ENCODE measurements at places on chromosomes 4 and X.

DNA sequence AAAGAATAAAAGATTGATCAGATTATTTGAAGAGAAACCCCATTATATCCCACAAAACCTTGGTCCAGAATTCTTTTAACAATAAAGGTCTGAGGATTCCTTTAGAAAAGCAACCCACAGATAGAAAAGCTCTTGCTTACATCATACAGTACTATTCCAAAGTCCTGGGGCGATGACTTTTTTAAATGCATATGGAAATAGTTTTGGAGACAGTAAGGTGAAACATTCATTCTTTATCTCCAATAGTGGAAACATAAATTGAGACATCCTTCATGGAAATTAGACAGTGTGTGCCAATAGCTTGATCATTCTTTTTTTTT, 85.7 kb upstream of the UCP1 start:
- no peak for DNase-seq

DNA sequence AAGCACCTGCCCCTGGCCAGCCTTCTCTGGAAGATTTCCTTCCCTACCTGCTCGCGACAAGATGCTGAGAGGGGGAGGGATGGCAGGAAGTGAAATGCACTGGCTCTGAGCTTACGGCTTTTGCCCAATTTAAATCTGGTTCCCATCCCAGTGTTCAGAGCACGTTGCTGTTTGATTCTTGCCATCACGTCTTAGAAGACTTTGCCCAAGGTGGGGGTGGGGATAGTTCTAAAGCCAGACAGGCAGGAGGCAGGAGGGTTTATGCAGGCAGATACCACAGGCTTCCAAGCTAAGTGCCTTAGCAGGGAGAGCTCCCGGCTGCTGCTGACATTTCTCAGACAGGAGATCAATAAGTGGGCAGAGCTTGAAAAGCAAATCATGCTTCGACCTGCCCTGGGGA, 393.9 kb downstream of the MID1IP1 start:
- peak; percentile 25 for DNase-seq

DNA sequence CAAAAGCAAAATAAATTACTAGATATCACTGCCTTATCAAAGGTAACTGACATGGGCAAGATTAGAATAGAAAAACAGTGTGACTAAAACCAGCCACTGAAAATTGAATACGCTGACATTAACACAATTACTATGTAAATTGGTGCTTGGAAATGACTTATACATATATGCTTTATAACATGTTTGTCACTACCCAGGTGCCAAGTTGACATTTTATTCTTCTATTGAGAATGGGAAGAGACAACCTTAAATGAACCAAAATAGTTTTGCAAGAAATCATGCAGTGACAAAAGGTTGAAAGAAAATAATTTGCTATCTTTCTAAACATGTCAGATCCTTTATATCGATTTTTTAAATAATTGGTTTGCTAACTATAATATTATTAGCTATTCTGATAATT, 510.1 kb downstream of the GALNTL6 start:
- DNase-seq: no peak

DNA sequence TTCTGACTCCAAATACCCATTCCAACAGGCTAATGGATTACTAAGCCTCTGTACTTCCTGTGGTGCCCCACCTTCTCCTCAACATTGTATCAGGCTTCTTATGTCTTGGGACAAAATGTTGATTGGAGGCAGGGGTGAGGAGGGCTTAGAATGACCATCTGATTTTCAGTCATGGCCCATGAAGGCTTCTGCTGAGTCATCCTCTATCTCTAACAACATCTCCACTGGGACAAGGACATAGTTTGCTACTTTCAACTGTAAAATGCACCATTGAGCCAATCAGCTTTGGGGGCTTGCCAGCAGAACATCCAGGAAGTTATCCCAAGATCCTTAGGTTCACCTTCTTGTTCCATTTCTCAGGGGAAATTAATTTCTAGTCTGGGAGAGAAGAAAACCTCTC, 29.5 kb downstream of the MAGEB17 start:
- no peak for DNase-seq

DNA sequence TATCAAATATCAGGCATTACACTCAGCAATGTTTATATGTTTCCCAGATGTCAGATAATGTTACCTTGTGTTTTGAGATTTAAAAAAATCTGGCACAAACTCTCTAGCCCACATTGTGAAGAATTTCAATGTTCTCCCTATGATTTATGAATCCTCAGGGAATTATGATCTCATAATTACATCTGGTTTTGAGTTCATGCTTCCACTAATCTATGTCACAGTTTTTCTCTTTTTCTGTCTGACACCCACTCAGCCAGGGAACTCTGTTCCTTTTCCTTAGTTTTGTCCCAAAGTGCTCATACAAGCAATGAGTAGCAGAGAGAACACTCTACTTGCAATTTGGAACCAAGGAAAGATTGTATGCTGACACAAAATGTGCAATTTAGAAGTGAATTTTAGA, 212.1 kb upstream of the POF1B start:
- DNase-seq: no peak

DNA sequence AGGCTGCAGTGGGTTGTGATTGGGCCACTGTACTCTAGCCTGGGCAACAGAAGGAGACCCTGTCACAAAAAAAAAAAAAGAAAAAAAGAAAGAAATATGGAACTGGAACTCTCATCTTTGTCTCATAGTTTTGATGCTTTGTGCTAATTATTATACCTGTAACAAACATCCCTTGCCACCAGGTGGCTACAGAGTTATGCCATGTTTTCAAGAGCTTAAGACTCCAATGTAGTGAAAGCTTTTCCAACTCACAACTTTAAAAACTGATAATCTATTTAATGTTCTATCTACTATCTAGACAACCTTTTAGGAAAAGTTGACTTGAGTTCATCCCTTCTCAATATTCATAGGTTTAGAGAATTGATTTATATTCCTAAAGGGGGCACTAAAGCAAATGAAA, 42.4 kb downstream of the HTR2C start:
- DNase-seq: no peak

DNA sequence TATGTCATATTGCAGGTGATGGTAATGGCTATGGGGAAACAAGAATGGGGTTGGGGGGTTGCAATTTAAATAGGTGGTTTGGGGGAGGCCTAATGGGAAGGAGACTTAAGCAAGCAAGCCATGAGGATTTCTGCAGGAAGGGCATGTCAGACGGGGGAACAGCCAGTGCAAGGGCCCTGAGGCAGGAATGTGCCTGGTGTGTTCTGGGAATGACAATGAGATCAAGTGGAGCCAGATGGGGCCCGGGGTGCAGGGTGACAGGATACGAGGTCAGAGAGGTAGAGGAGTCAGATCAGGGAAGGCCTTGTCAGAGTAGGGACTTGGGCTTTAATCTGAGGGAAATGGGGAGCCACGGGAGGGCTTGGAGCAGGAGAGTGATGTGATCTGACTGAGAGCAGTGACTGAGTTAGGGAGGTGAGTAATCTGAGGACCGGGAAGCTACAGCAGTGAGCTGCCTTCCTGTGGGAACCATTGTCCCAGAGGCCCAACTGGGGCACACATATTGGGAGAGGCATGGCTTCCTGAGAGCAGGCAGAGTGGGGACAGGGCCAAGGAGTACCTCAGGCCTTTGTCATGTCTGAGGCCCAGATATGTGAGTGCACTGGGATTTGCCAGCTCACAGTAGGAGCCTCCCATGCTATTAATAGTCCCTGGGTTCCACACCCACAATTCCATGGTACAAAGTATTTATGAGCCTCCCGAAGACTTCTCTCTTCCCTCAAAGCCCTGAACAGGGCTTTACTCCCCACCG, 139.8 kb downstream of the BCOR start:
- DNase-seq: no peak

GRCh38 chrX:54413753-54414152, 26.5 kb upstream of the TSR2 start:
- DNase-seq: no peak

- DNase-seq: no peak
Measured at GRCh38 chr4:121321466-121321865, 59.4 kb downstream of the QRFPR start.

DNA sequence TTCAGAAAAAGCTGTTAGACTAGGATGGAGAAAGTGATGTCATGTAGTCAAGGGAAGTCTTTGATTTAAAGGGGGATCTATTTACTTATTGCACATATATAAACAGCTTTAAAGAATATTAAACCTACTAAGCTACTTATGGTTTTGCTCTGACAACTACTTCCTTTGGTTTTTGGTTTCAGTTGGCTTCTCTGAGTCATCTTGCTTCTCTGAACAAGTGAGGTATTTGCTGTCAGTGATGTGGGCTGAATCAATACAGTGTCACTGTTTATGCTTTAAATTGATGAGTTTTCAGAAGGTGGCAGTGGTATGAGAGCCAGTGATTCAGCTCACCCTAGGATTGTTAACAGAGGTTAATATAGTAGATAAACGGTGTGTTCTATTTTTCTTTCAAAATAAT, 75.1 kb downstream of the CEP44 start:
- no peak for DNase-seq

- no peak for DNase-seq
Measured at GRCh38 chr4:123673971-123674370, 277.4 kb downstream of the SPRY1 start.

- DNase-seq: peak; percentile 78
Measured at GRCh38 chr4:170026253-170027021, at the start of gene MFAP3L. Gene MFAP3L (minus strand): TSS chr4:170026395. CDS start chr4:170005877, 20,518 bp downstream.

DNA sequence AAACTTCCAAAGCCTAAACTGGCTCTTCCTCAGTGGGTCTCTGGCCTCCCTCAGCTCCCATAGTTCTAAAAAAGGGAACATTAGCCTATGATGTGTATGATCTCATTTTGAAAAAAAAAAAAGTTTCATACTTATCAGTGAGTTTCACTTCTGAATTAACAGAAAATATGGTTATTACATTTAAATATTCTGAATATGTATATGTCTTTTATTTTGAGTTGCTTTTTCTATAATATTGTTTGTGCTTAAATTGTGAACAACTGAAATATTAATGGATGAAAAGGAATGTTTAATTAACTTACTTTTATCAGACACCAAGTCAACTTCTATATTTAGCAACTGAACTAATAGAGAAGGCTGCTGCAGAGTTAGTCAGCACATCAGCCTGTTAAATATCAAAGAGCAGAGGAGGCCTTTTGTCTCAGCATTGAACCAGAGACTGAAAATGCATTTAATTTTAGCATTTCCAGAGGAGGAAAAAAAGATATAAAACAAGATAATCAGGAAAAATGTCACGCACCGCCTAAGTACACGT, 20.4 kb upstream of the FHL1 start:
- no peak for DNase-seq

GRCh38 chr4:37477126-37477525, 209.1 kb downstream of the RELL1 start:
- no peak for DNase-seq

DNA sequence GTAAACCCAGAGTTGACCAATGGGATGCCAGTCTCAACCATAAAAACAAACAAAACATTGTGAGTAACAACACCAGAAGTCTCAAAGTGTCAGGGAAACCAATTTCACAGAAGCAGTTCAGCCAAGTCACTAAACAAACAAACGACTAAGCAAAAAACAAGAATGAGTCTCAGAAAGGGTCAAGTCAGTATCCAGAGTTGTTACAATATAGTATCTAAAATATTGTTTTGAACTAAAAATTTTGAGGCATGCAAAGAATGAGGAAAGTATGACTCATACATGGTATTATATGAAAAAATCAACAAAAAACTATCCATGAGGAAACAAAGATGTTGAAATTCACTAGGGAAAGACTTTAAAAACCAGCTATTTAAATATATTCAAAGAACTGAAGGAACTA, 70.6 kb downstream of the AR start:
- DNase-seq: no peak

GRCh38 chrX:119303137-119303536, 67.1 kb downstream of the PGRMC1 start:
- DNase-seq: no peak

- DNase-seq: no peak
Measured at GRCh38 chr4:148330724-148331123, 111.5 kb downstream of the NR3C2 start.

DNA sequence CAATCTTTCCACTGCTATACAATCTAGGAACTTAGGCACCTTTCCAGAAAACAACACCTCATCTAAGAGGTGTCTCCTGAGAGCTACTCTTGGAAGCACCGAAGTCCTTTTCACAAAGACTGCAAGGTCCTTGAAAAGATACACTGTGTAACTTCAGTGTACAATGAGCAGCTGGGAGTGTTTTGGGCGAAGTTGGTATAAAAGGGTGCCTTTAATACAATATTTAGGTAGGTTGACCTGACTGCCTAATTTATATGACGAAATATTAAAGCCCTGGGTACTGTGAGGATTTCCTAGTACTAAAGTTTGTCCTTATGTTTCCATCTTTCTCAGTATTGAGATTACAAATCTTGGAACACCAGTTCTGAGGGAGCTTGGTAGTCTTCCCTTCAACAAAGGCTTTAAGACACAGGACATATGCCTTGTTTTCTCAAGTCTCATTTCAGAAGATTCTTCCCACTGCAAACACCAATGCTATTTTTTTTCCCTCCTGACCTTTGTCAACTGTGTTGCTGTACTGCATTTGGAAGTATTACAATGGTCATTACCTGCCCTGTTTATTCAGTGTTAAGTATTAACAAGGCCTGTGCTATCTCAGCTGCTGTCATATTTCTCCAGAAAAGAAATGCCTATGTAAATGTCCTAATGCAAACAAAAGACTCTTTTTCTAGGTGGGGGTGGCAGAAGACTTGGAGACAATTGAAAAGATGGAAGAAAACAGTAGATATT, 134.2 kb downstream of the MAML3 start:
- DNase-seq: peak; percentile 41

DNA sequence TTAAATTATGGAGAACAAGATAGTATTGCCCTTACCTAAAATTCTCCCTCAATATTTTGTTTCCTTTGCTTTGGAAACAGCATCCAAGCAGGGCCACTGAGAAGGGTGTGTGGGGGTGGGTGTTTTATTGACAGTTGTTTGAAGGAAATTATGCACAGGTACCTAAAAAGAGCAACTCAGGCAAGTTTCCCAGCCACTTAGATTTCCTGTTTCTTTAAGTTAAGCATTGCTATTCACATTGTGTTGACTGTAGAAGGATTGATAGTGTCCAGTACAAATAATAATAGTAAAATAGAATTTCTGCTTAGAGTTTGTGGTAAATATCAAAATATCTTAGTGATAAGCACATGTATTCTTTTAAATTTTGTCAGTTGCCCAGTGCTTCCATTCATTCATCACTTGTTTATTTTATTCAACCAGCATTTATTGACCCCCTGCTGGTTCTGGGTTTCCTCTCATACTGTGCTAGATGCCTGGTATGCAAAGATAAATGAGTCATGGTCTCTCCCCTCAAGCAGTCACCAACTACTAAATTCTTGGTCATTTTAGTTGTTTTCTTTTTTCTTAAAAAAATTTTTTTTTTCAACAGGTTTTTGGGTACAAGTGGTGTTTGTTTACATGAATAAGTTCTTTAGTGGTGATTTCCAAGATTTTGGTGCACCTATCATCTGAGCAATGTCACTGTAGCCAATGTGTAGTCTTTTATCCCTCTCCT, 50.0 kb downstream of the GALNT7 start:
- no peak for DNase-seq

- DNase-seq: no peak
Measured at GRCh38 chrX:132333351-132333750, 114.1 kb upstream of the RAP2C start.

GRCh38 chr4:183430317-183430993, 14.0 kb upstream of the CDKN2AIP start:
- DNase-seq: no peak

- DNase-seq: no peak
Measured at GRCh38 chrX:39125834-39126233, 324.6 kb downstream of the MID1IP1 start.

GRCh38 chrX:93637591-93637990, 35.8 kb downstream of the NAP1L3 start:
- DNase-seq: no peak

- no peak for DNase-seq
Measured at GRCh38 chr4:124282301-124282898, 430.1 kb downstream of the ANKRD50 start.

Data from NCI-H1436 (cell line).